IMR-90 (cell line): ENCODE measurements at places on chromosomes 4 and X. TPM values are rescaled to one million over a fixed set of nuclear protein-coding genes. Genes with fewer than 3 reads are reported as not detected.
A peak's percentile ranks its signal among the peaks of the same experiment; 100 is the strongest.

DNA sequence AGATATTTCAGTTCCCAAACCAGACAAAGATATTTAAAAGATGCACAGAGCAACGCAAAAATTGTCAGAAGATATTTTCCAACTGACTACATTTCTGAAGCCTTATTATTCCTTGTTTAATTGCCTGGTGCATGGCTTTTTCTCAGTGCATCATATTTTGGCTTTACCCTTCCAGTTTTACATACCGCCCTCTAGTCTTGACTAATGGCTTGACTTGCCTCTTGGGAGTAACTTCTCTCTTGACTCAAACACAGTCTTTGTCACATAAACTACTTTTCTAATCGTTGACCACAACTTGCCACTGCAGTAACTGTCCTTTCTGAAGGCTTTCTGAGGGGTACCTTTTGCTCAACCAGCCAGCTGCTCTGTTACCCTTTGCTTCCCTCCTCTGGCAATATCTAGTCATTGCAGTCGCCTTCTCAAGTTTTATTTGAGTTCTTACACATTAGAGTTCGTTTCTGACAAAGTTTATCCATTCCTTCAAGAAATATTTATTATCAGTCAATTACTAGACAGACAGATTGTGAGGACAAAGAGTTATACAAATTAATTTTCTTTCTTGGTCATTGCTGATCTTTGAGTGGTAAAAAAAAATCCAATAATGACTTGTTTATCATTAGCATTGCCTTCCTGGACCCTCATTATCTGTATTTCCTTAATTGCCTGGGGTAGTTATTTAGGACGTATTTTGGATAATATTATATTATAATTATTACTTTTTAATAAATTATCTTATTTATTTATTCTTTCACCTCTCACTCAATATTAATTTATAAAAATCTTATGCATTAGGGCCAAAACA lies 506.9 kb upstream of the PCDH10 start:
- DNase-seq: peak; percentile 12

GRCh38 chr4:128854433-128854832 lies 44.9 kb downstream of the JADE1 start:
- peak; percentile 56 for DNase-seq

DNA sequence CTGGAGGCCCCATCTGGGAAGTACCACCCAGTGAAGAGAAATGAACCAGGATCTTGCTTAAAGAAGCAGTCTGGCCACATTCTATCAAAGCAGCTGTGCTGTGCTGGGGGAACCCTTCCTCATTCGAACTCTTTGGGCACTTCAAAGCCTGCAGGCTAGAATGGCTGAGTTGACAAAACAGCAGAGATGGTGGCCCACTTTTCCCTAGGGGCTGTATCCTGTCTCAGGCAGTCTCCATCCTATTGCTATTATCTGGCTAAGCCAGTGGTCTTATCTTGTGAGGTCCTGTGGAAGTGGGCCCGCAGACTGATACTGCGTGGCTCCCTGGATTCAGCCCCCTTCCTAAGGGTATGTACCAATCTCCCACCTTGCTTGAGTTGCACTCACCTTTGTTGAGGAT lies 114.3 kb downstream of the VSIG4 start:
- DNase-seq: no peak

- DNase-seq: no peak
Measured at GRCh38 chr4:116839826-116840225, 245.6 kb downstream of the TRAM1L1 start.

DNA sequence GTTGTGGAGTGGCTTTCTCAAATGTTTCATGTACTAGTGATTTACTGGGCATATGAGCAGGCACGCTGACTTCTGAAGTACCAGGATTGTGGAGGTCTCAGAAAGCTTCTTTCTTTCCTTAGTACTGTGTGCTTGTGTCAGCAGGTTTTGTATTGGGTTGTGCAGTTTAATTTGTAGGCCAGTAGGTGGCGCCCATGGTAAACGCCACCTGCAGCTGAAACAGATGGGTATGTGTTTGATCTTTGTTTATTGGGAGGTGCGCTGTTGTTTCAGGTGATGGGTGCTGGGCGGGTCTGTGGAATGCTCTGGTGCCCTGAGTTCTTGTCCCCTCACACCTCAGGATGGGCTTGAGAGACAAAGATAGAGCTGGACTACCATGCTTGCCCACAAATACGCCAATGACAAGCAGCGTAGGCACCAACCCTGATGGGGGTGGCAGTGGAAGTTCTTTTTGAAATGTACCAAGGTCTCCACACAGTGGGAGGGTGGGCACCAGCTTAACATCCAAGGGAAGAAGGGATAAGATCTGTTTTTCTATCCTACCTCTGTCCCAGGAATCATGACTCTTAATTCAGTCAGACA lies 141.5 kb downstream of the RPS6KA6 start:
- DNase-seq: peak; percentile 38

- DNase-seq: no peak
Measured at GRCh38 chr4:183550345-183551093, 45.7 kb downstream of the ING2 start.

Gene ARHGAP10
- total RNA-seq: 29.4 and 42.8 TPM in 2 replicates

Gene TIGD4
- total RNA-seq: not detected in 2 replicates

Gene C4orf51
- total RNA-seq: not detected in 2 replicates
